CD4-positive, alpha-beta T cell treated with Interferon alpha-2 for 1 hour (primary cell): ENCODE measurements at places on chromosomes 3 and 15.
A peak's percentile ranks its signal among the peaks of the same experiment; 100 is the strongest.

- DNase-seq: peak; percentile 18
Measured at GRCh38 chr15:91946581-91947292, 93.2 kb downstream of the SLCO3A1 start.

- DNase-seq: no peak
Measured at GRCh38 chr3:105222568-105223093, 144.1 kb upstream of the ALCAM start.

DNA sequence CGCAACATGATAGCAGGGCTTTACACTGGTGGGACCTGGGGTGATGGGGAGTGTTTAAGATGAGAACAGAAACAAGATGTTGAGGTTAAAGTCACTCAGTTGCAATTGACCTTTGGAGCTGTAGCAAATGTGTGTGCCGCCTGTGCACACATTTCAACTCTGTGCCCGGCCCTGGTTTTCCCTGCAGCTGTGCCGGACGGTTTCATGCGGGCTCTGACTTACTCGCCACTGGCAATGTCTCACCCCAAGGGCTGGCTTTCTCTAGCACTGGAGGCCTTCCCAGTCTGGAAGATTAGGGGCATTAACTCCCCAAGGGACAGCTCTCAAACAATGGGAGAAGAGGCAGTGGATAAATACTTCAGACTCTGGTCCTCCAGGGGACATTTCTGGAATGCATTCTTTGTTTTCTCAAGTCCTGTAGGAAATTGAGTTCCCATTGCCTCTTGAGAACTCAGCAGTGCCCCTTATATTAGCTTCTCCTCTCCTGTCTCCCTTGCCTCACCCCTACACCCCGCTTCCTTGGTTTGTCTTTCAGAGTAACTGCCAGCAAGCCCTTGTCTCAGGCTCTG is 152.5 kb downstream of the EDEM1 start:
- DNase-seq: no peak

DNA sequence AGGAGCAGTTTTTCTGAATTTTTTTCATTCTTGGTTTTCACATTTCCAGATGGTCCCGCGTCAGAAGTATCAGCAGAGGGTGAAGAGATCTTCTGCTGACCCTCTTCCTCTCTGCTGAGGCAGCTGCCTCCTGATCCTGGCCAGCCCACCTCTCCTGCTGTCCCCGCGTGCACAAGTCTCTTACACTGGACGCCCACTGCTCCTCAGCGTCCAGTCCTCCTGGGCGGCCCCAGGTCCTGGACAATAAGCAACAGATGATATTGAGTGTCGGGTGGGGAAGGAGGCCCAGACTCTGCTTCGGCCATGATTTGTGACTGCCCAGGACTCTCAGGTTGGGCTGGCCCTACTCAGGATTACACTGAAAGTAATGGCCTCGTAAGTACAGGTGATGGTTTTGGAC is 50.1 kb downstream of the KLHL25 start:
- no peak for DNase-seq

DNA sequence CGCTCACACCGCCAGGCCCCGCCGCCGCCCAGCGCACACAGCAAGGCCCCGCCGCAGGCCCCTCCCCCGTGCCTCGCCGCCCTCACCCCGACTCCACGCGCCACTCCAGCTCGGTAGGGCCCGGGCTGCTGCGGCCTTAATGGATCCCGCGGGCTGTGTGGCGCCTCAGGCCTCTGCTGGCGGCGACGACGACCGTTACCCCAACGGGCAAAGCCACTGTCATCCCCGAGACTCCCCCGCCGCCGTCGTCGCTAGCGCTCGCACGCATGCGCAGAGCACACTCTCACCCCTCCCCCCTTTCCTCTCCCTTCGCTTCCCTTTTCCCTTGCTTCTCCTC is at the start of gene MSL2:
MSL2 (minus strand) TSS at position 272 of the 337 bp plus-strand sequence. CDS start 1,222 bp downstream, outside the sequence.
- DNase-seq: no peak

GRCh38 chr3:16738451-16738850 is 133.2 kb upstream of the DAZL start:
- no peak for DNase-seq
